ENCODE measurements at places on chromosomes 12 and 14.

- DNase-seq = no peak
Measured at GRCh38 chr12:66403746-66404145, 101.5 kb downstream of the HELB start.

- DNase-seq = no peak
Measured at GRCh38 chr12:47995981-47996401, 8.3 kb downstream of the COL2A1 start.

GRCh38 chr12:80701388-80701787 is 6.0 kb upstream of the MYF6 start:
- DNase-seq = no peak

DNA sequence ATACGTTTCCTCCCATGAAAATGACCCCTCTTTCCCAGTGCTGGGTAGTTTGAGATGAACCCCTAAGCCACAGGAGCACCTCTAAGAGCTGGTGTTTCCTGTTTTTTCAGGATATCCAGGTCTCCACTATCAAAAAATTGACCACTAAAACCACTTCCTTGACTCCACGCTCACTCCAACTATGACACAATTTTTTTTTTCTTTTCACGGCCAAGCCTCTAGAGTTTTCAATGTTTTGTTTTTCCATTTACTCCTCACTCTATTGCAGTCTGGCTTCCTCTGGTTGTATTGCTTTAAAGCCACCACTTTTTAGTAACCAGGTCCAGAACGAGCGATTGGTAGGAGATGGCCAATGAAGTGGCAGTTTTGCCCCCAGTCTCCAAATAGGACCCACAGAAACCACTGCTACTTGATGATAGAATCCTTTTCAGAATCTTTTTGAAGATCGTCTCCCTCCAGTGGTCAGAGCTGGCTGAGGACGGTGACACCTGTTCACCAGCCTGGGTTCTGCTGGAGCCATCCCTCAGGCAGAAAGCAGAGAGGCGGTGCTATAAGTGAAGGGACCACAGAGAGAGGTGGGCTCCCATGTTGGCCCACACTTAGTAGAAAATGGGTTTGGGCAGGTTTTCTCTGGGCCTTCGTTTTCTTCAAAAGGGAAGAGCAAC is 454.4 kb downstream of the VRK1 start:
- no peak for DNase-seq

DNA sequence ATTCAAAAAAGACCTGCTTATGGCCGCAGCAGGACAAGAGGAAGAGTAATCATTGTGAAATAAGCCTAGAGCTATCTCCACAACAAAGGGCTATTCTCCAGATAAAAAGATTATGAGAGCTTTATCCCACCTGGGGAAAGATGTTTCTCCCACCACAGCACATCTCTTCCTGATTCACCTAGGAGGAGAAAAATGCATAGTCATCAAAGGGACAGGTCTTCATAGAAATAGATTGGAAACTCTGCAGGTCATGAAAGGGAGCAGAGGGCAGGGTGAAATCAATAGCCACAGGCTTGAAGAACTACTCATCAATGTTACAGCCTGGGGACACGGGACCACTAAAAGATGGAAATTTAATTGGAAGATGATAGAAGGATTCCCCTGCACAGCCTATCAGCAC is 453.8 kb upstream of the TMEM132C start:
- no peak for DNase-seq

DNA sequence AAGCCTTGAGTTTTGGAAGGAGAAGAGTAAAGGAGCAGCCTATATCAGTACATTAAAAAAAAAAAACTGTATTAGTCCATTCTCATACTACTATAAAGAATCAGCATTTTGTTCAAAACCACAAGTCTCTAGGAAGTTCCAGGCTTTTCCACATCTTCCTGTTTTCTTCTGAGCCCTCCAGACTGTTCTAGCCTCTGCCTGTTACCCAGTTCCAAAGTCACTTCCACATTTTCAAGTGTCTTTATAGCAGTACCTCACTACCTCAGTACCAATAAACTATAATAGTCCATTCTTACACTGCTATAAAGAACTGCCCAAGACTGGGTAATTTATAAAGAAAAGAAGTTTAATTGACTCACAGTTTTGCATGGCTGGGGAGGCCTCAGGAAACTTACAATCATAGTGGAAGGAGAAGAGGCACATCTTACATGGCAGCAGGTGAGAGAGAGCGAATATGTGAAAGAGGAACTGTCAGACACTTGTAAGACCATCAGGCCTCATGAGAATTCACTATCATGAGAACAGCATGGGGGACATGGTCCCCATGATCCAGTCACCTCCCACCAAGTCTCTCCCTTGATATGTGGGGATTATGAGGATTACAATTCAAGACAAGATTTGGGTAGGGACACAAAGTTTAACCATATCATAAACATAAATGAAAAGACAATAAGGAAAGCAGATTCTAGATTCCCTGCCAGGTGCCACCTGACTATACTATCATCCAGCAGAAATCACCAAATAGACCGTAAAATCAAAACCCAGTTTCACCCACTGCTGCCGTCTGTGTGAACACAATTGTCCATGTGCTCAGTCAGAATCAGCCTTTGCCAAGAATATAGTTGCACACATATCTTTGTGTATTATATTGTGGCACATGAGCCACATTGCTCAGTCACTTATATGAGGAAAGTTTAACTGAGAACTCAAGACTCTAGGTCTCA is 27.8 kb downstream of the TOGARAM1 start:
- peak; percentile 73 for DNase-seq

GRCh38 chr14:96951511-96951910 is 154.3 kb downstream of the VRK1 start:
- DNase-seq = no peak

- peak; percentile 20 for DNase-seq
Measured at GRCh38 chr14:92323011-92323915, at the start of gene SLC24A4. Gene SLC24A4 (plus strand): TSS chr14:92323165. CDS start chr14:92323831, 666 bp downstream.

DNA sequence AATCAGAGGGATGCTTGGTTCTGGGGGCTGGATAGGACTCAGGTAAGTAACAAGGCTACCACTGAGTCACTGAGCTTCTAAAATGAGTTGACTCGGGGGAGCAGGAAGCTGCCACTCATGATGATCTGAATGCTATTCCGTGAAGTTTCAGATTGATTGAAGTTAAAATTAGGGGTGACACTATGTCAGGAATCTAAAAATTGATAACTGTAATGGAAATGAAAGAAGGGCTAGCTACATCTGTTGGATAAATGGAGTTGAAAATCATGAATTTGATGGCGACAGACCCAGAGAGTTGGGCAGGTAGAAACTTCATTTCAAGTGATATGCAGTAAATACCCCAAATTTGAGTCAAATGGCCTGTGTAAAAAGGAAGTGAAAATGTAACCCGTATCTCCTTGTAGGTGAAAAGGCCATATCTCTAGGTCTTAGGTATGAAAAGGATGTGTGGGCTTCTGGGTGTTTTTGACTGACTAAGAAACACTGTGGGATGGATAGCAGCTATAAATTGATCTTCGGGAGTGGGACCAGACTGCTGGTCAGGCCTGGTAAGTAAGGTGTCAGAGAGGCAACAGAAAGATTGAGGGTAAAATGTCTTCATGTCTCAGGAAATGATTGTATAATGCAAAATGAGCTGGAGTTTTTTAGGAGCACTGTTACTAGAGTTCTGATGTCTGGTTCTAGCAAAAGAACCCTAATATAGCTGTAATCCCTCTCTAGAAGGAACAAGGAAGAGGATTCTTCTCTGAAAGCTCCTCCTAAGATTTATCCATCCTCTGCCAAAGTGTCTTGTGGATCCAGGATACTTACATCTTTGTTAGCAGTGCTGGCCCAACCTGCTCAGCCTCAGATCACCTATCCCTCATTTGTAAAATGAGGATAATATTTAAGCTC is 57.3 kb downstream of the DAD1 start:
- no peak for DNase-seq

GRCh38 chr12:45634273-45634917 is 95.1 kb upstream of the ARID2 start:
- DNase-seq = no peak

DNA sequence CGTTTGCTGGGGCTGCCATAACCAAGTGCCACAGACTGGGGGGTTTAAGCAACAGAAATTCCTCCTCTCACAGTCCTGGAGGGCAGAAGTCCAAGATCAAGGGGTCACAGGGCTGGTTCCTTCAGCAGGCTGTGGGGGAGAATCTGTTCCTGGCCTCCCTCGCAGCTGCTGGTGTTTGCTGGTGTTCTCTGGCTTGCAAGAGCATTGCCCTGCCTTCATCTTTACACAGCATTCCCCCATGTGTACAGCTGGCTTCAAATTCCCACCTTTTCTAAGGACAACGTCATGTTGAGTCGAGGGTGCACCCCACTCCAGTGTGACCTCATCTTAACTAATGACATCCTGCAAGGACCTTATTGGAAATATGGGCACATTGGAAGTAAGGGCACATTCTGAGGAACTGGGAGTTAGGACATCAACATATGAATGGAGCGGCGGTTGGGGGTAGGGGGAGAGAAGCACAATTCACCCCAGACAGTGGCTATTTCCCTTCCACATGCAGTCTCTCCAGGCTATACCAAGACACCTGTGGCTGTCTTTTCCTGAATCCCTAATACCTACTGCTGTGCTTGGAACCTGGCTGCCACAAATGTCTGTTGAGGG is 123.6 kb downstream of the FOXN3 start:
- no peak for DNase-seq

- DNase-seq = no peak
Measured at GRCh38 chr14:65915125-65915524, 502.6 kb downstream of the FUT8 start.

DNA sequence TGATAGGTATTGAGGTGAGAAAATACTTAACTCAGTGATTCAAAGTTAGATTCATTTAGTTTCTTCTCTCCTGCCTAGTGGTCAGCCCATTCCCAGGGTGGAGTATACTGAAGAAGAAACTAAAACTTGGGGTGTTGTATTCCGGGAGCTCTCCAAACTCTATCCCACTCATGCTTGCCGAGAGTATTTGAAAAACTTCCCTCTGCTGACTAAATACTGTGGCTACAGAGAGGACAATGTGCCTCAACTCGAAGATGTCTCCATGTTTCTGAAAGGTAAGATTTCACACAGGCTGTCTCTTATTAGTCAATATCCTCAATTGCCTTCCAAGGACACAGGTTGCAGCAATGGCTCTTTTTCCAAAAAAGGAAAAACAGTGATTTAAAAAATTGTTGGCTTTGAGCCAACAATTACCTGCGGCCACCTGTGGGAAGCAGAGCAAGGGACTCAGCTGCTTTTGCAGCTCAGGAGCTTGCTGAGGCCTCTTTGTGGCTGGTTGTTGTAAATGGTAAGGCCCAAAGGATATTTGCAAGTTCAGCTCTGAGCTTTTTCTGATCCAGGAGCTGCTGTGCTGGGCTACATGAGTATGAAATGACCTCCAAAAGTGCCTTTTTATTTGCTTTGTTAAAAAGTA is 33.9 kb downstream of the TPH2 start:
- no peak for DNase-seq

DNA sequence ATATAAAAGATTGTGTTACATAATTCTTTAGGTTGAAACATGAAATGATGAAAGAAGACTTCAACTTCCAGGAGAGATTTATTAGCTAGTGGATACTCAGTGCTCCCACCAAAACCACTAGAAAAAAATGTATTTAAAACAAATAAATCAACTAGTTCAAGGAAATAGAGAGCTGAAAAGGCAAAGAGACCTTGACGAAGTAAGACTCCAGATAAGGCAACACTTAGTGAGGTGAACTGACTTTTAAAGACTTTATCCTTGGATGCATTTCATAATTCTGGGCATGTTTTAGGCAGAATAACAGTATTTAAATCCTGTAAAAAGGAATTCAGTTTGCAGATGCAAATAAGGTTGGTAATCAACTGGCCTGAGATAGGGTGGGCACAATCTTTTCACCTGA is 1150.7 kb downstream of the FSCB start:
- no peak for DNase-seq

- no peak for DNase-seq
Measured at GRCh38 chr12:59005193-59005955, 85.1 kb upstream of the LRIG3 start.

Data from suppressor macrophage treated with lipopolysaccharide for 1 hour (primary cell).